ENCODE measurements at places on chromosomes 4 and X.
A peak's percentile ranks its signal among the peaks of the same experiment; 100 is the strongest.

- no peak for DNase-seq
Observed at GRCh38 chr4:159512348-159512747, 409.5 kb downstream of the RAPGEF2 start.

- no peak for DNase-seq
Observed at GRCh38 chrX:9534686-9535085, 69.8 kb downstream of the TBL1X start.

DNA sequence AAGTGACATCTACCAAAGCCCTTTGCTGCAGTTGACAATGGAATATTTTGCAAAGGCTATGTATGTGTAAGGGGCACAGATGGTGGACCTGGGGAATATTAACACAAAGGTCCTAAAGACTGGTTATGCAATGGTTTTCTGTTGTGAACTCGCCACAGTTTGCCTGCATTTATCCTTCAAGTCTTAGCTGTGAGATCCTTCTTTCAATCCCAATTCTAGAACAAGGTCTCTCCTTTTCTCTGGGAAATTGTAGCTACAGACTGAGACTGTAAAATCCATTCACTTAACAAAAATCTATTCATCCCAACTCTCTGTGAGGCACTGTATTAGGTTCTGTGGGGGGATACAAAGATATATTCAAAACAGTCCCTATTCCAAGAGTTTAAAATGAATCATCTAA lies 250.4 kb downstream of the GPM6A start:
- no peak for DNase-seq

DNA sequence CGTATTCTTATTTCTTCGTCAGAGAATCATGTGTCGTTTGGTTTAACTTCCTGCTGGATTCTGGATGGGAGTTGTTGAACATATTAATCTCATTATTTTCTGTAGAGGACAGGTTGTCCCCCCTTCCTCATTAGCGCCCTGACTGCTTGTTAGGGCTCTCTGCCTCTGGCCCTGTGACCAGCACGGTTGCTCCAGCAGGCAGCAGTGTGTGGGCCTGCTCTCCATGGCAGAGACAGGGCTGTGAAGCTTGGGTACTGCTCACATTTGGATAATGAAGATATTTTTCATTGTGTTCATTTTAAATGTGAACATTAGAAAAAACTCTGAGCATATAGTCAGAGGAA lies 102.7 kb downstream of the KLHL8 start:
- DNase-seq: no peak

DNA sequence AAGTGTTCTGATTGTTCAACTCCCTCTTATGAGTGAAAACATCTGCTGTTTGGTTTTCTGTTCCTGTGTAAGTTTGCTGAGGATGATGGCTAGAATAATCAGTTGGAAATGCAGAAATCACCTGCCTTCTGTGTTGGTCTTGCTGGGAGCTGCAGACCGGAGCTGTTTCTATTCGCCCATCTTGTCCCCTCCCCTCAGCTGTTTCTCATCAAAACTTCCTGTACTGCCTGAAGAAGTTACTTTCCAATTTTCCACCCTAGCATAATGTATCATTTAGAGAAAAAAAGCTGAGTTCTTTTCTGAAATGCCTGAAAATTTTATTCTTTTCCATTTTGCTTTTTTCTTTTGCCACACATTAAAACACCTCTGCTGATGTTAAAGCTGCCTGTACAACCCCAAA lies 167.6 kb downstream of the TEX13A start:
- DNase-seq: no peak

- no peak for DNase-seq
Observed at GRCh38 chr4:1907848-1908525, 36.8 kb downstream of the NSD2 start.

GRCh38 chr4:18630218-18631110 lies 608.9 kb upstream of the LCORL start:
- no peak for DNase-seq

DNA sequence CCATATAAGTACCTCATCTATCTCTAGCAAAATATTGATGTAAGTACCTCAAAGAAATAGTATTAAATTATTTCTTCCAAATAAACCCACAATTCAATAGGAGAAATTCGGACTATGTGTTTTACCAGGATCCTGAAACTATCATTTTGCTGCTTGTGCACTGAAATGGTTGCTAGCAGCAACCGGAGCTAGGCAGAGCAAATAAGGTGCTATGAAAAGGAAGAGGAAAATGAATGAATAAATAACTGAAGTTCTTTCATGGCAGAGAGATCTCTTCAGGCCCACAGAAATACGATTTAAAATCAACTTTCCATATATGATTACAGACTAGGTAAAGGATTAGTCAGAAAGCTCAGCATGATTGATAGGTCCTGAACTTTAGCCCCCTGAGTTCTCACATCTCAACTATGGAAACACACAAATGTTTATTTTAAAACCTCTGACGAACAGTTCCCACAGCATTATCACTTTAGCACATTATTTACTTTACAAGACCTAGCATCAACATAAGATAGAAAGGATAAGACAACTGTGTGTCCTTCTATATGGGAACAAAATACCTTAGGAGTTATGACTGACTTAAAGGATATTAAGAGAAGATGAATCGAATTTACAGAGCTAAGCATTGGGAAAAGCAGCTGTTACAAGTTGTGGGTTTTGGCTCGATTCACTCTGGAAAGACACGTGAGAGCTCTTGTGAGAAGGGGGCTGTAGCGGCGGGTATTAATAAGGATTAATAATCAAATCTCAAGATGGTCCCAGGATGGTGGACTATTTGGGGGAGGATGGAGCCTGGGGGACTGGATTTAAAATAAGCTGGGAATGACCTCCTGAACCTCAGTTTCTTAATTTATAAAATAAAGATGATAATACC lies 104.3 kb downstream of the CORIN start:
- no peak for DNase-seq

GRCh38 chrX:47608130-47608810 lies 11.4 kb downstream of the SYN1 start:
- DNase-seq: no peak

DNA sequence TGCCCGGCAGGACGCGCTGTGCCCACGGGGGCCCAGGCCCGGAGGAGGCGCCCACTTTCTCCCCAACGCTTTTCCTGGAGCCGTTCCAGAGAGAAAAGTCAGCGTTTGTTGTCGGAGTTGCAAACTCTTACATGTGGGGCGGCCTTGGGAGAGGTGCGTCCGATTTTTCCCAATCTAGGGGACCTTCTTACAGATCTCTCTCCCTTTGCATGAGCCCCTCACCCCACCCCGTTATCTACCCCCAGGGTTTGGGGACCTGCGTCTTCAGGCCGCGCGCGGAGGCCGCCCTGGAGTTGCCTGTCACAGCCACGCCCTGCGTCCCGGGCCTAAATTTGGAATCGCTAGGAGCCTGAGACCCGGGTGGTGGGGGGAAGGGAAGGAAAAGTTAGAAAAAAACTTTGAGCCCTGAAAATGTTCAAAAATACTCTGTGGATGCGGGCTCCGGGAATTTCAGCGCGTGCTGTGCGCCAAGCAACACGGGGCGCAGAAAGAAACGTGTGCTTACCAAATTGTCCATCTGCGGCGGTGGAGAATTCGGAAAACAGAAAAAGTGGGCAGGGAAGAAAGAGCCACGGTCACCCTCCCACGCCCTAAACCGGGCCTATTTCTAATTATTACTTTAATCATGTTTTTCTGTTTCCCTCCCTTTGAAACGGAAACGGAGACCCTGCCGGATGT lies 587 bp downstream of the CD99 start:
- DNase-seq: no peak

DNA sequence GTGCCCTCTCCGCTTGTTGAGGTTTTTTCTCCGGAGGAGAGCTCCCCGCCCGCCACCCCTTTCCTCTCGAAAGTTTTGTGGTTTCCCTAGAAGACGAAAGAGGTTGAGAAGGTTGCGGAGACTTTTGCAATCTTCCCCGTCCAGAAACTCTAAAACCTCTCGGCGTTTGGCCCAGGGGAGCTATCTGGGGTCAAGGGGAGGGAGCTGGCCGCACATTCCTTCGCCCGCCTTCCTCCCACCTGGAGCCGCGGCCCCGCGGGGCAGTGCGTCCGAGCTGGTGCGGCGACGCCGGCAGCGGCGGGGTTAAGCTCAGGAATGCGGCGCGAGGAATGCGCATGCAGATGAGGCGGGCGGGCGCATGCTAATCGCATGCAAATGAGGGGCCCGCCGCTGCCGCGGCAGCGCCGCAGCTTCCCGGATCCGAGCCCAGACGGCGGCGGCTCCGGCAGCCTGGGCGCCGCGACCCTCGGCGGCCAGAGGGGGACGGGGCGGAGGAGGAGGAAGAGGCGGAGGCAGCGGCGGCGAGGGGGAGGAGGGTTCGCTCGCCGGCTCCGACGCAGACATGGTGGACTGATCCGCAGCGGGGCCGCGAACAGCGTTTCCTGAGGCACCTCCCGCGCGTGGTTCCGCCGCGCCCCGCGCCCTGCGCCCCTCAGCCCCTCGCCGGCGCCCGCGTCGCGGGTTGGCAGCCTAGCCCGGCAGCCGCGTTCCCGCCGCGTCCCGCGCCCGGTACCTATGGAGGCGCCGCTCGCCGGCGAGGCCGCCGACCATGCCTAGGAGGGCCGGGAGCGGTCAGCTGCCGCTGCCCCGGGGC lies at the start of gene WWC2:
Gene WWC2, plus strand, starts transcription at position 535 of the 814 bp plus-strand sequence. Its CDS starts 235 bp downstream, at position 770.
- DNase-seq: peak; percentile 63

- no peak for DNase-seq
Observed at GRCh38 chrX:155127465-155127864, 56.2 kb downstream of the BRCC3 start.

DNA sequence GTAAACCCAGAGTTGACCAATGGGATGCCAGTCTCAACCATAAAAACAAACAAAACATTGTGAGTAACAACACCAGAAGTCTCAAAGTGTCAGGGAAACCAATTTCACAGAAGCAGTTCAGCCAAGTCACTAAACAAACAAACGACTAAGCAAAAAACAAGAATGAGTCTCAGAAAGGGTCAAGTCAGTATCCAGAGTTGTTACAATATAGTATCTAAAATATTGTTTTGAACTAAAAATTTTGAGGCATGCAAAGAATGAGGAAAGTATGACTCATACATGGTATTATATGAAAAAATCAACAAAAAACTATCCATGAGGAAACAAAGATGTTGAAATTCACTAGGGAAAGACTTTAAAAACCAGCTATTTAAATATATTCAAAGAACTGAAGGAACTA lies 70.6 kb downstream of the AR start:
- DNase-seq: no peak

DNA sequence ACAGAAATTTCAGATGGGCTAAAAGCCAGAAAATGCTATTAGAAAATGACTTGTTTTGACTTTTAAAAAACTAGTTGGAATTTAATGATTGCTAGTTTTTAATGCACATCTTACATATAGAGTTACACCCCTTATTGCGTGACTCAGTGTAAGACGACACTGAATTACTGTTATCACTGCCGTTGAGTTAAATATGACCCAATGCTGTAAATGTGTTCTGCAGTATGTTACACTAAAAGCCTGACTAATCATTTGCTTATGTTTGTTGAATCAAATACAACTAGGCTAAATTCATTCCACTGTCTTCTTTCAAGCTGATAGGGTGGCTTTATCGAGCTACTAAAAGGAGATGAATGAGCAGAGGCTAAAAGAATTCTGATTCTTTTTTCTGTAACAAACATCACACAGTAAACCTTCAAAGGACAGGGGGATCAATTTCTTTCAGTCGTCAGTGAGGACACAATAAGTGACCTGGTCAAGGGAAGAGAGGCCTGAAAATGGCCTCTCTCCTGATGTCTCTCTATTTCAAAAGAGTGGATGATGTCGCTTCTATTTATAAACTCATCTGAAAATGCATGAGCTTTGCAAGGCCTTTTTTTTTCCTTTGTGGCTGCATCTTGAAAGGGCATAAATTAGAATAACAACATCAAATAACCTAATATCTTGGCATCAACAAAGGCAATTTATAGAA lies 142.2 kb upstream of the KCNIP4 start:
- no peak for DNase-seq

- no peak for DNase-seq
Observed at GRCh38 chrX:53511322-53511721, 77.2 kb upstream of the HSD17B10 start.

DNA sequence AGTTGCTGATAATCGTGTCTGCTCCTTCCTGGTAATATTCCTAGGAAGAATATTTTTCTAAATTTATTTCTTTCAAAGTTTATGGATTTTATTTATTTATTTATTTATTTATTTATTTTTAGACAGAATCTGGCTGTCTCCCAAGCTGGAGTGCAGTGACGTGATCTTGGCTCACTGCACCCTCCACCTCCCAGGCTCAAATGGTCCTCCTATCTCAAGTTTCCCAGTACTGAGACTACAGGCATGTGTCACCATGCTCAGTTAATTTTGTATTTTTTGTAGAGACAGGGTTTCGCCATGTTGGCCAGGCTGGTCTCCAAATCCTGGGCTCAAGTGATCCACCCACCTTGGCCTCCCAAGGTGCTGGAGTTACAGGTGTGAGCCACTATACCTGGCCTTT lies 48.9 kb downstream of the PDLIM5 start:
- no peak for DNase-seq

DNA sequence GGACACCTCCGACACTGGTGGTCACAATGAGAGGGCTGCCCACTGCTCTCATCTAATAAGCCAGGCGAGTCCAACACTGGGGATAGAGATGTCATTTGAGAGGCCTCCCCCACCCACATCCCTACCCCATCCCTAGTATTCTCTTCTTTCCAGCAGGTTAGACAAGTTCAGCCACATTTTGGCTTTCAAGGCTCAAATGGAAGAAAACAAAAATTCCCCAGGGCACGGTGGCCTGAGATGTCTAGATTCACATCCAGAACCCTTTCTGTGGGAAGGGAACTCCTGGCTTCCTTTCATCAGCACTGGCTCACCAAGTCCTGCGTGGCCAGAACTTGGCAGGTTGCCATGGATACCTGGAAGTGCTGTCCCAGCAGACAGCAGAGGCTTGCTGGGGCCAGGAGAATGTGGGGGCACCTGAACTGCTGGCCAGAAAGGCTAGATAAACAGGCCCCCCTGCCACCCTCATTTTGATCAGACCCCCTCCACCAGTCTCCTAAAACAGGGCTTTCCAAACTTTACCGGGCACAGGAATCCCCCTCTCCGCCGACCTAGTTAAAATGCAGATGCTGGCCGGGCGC lies 1.3 kb upstream of the NYX start:
- no peak for DNase-seq

DNA sequence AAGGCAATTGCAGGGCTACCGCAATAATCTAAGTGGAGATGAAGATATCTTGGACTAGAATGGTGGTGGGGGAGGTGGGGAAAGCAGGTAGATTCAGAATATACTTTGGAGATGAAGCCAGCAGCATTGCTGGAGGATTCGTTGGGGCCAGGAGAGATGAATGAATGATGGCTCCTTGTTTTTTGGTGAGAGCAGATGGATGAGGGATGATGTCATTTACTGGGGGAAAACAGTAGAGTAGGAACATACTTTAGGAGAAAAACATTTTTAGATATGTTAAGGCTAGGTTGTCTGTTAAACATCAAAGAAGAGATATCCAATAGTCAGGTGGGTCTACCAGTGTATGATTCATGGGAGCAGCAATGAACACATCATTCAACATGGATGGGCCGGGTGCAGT lies 5.8 kb downstream of the CCDC110 start:
- DNase-seq: no peak

- DNase-seq: no peak
Observed at GRCh38 chr4:169050284-169050683, 40.2 kb upstream of the CBR4 start.

- DNase-seq: no peak
Observed at GRCh38 chr4:47641755-47642154, 156.7 kb downstream of the ATP10D start.
